Activated CD4-positive, alpha-beta T cell treated with anti-CD3 and anti-CD28 coated beads, Interleukin-2, amount 50 U/mL, for 4 hours (primary cell): ENCODE measurements at places on chromosomes 16 and 17.

GRCh38 chr16:12225806-12226465 is 249.4 kb downstream of the SNX29 start:
- DNase-seq, result no peak

DNA sequence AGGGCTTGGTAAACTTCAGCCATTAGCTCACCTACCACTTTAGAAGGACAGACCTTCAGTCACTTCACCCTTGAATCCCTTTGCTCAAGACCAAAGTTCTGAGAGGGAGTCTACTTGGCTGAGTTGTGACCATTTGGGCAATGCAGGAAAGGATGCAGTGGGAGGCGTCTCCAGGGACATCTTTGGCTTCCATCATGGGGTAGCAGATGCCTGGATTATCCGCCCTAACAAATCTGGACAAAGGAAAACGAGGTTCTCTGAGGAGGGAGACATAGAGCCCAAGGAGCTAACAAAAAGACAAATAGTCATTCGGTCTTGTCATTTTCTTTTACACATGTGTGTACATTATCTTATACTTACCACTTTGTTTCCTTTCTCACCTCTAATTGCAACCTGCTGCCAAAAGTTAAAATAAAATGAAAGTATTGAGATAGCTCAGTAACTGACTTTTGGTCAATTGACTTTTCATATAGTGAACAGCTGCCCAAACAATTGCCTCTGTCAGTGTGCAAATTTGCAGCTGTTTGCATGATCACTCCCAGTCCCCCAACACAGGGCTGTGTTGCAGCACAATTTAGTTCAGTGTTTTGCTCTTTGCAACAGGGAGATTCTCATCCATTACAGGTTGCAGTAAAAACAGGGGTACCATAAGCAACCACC is 108.9 kb upstream of the EEF2KMT start:
- DNase-seq, result no peak

GRCh38 chr17:36863131-36863530 is 74.1 kb upstream of the LHX1 start:
- DNase-seq, result no peak

- DNase-seq, result no peak
These were observed 4.6 kb upstream of the NACA2 start for GRCh38 chr17:61595418-61596186.

- DNase-seq, result peak; percentile 36
These were observed 727 bp downstream of the CORO7 start for GRCh38 chr16:4415538-4416199.

GRCh38 chr16:12826559-12826958 is 22.9 kb upstream of the CPPED1 start:
- no peak for DNase-seq

DNA sequence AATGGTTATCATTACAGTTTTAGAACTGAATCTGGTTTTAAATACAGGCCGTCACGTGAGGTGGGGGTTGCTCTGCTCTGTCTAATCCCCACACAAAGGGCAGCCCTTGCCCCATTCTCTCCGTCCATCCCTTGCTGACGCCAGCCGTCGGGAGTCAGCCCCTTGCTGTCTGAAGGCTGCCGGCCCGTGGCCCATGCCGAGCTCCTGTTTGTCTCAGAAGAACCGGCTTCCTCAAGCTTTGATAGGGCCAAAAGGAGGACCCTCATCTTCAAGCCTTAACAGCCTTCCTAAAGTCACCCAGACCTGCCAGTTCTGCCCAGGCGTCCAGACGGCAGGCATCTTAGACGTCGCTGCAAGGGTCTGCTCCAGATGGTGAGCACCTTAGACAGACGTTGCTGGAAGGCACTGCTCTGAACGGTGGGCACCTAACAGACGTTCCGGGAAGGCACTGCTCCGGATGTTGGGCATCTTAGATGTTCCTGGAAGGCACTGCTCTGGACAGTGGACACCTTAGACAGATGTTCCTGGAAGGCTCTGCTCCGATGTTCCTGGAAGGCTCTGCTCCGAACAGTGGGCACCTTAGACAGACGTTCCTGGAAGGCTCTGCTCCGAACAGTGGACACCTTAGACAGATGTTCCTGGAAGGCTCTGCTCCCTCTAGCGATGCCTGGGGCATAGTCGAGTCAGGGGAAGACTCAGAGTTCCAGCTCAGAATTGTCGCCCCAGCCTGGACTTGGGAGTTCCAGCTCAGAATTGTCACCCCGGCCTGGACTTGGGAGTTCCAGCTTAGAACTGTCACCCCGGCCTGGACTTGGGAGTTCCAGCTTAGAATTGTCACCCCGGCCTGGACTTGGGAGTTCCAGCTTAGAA is 35.1 kb upstream of the CHMP6 start:
- no peak for DNase-seq

DNA sequence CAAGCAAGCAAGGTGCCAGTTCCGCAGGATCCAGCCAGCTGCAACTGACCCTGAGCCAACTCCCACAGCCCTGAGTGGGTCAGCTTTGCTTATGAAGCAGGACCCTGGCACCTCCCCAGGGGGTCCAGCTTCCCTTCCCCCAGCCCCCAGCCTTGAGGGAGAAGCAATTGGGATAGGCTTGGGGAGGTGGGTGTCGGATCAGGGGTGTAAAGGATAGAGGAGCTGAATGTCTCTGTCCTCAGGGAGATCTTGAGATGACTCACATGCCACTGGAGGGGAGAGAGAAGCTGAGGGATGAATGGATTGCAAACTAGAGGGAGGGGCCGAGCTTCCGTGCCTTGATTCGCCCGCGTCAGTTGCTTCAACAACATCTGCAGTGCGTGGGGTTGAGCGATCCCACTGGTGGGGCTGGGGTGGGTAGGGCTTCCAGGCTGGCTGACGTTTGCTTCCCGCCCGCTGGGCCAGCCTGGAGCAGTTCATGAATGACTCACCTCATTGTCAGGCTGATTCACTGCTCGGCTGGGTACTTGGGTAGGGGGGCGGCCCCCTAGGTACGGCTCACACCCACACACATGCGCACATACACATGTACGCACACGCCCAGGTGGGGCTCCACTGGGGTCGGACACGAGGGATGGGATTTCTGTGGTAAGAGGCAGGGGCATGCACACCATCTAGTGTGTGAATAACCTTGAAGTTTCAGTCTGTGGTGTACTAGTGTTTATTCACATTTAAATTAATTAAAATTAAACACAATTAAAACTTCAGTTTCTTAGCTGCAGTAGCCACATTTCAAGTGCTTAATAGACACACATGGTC is 3.6 kb upstream of the HROB start:
- DNase-seq, result peak; percentile 62

GRCh38 chr17:41733348-41734138 is 900 bp downstream of the HAP1 start:
- DNase-seq, result no peak

- no peak for DNase-seq
These were observed 5.6 kb downstream of the PLEKHG4 start for GRCh38 chr16:67284699-67285646.

DNA sequence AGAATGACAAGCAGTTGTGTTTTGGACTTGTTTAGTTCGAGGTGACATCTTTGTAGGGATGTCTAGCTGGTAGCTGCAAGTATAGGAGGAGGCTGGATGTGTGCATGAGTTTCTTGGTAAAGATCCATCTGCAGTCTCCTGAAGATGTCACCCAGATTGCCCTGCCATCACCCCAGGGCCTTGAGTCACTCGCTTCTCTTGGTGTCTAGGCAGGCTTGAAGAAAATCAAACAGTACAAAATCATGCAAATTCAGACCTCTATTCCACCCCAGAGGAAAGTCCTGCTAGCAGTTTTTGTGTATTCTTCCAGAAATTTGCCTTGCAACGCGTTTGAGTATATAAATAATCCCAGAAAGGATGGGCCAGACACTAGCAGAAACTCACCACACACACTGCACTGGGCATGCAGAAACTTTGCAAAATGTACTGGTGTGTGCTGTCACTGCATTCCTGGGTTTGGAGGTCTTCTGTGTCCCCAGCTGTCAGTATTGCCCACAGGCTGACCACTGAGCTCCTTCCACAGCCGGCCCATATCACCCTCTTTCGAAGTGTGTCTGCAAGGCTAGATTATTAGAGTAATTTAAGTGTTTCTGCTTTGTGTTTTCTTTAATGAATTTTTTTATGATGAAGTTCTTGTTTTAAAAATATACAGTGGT is 51.5 kb downstream of the TENT4B start:
- DNase-seq, result no peak

GRCh38 chr16:13426269-13426668 is 493.7 kb upstream of the ERCC4 start:
- no peak for DNase-seq

DNA sequence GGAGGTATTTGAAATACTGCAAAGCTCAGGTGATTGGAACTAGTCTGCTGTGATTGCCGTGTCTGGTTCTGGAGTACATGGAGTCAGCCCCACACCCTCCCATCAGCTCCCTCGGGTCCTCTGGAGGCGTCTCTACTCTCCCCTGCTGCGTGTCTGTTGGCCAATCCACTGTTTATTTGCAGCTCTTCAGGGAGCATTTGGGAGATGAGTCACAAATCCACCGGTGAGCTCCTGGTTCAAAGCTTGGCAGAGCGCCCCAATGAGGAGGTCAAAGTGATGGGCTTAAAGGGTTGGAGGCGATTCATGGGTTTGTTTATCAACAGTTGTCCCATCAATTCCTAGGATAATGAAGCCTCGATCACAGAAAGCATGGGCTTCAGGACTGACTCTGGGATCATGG is 14.6 kb downstream of the CALB2 start:
- no peak for DNase-seq

DNA sequence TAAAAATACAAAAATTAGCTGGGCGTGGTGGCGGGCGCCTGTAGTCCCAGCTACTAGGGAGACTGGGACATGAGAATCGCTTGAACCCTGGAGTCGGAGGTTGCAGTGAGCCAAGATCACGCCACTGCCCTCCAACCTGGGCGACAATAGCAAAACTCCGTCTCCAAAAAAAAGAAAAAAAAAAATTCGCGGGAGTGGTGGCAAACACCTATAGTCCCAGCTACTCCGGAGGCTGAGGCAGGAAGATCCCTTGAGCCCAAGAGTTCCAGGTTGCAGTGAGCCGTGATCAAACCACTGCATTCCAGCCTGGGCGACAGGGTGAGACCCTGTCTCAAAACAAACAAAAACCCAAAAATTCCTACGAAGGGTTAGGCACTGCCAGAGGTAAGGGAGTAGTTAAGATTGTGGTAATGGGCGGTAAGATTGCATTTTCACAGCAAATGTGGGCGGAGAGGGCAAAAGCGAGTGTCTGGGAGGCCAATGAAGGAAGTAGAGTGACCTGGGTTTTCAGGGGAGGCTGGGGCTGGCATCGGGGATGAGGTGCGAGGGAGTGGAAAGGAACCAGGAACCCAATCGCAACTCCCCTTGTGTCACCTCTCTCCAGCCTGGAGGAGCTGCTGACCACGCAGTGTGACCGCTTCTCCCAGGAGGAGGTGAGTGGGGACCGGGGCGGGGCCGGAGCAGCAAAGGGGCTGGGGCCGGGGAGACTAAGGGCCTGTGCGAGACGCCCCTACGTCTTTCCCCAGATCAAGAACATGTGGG is 2.6 kb downstream of the MYL11 start:
- DNase-seq, result no peak

- no peak for DNase-seq
These were observed 211.9 kb downstream of the STX8 start for GRCh38 chr17:9363440-9364350.

GRCh38 chr17:75925103-75925502 is 15.7 kb downstream of the FBF1 start:
- DNase-seq, result no peak

GRCh38 chr16:84532291-84532724 is 27.8 kb upstream of the MEAK7 start:
- no peak for DNase-seq

GRCh38 chr17:64186171-64187092 is 56.5 kb upstream of the ERN1 start:
- DNase-seq, result no peak

GRCh38 chr17:56809106-56809819 is 24.5 kb downstream of the C17orf67 start:
- DNase-seq, result no peak

GRCh38 chr16:68131813-68132706 is 46.9 kb downstream of the NFATC3 start:
- DNase-seq, result no peak

GRCh38 chr17:49190932-49191331 is 19.4 kb downstream of the GNGT2 start:
- no peak for DNase-seq
